CD4-positive, alpha-beta T cell treated with Interleukin-12 subunit alpha and Interleukin-12 subunit beta, for 1 hour (primary cell): ENCODE measurements at places on chromosomes 7 and 10.

DNA sequence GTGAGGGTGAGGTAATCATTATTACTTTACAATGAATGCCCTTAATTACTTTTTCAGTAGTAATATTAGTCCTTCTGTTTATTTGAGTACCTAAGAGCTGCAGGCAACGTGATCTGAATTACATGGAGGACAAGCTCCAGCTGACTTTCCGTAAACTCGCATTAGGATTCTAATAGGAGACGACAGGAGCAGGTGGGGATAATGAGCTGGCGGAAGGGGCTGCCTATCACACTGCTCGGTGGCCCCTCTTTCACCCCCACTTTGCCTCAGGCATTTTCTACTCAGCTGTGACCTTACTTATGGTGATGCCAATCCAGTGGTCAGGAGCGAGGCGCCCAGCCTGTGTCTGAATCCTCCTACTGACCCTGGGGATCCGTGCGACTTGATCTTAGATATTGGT is at the start of gene C7orf33:
Gene C7orf33, plus strand, starts transcription at position 296 of the 400 bp plus-strand sequence. CDS start 160 bp downstream, outside the sequence.
- no peak for DNase-seq

GRCh38 chr10:11677480-11677879 is 64.7 kb upstream of the ECHDC3 start:
- DNase-seq, result no peak

DNA sequence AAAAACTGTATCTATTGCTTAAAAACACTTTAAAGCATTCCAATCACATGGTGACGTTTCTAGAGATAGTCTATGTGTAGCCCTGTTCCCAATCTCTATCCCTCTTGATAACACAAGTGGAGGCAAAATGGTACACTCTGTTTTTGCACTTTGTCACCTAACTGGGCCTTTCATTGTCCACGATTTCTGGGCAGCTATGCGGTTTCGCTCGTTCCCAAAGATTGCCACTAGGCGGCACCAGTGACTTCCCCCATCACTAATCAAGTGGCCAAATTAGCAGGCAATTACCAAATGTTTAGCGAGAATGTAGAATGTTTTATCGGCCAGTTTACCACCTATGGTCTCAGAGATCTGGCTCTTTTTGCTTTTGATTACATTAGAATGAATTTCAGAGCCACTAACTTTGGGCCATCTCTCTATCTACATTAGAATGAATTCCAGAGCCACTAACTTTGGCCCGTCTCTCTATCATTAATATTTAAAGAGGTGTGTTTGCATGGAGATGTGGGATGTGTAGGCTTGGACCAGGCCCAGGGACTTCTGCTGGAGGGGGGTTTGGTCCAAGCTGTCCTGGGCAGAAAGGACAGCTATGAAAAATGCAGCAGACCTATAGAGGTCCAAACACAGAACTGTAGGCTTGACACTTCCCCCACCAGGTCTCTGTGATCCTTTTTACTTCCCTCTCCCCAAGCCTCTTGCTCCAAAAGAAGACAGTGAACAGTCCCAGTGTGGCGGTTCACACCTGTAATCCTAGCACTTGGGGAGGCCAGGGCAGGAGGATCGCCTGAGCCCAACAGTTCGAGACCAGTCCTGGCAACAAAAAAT is 90.1 kb downstream of the EPC1 start:
- DNase-seq, result peak; percentile 77

DNA sequence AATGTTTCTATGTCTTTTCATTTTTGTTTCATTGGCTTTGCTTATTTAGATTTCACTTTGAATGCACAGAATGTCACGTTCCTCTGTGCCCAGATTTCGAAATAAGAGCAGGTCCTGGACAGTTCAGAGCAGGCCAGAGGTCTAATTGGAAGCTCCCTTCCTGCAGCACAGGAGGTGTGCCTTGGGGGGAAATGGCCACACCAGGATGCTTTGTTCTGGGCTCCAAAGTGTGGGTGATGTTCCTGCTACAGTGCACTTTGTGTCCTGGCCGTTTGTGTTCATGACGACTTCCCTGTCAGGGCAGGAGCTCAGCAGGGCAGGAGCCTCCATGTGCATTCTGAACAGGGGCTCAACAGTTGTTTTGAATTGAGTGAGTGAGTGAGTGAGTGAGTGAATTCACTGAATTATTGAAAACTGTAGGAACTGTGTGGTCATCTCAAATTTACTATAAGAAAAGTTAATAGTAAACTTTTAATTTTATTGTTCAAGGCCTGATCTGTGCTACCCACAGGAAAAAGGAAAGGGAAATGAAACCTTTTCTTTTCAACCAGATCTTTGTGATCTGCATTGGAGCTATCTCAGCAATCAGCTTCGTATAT is 109.5 kb upstream of the GJD4 start:
- no peak for DNase-seq

GRCh38 chr7:64990216-64990615 is 620 bp downstream of the ZNF117 start:
- DNase-seq, result no peak

DNA sequence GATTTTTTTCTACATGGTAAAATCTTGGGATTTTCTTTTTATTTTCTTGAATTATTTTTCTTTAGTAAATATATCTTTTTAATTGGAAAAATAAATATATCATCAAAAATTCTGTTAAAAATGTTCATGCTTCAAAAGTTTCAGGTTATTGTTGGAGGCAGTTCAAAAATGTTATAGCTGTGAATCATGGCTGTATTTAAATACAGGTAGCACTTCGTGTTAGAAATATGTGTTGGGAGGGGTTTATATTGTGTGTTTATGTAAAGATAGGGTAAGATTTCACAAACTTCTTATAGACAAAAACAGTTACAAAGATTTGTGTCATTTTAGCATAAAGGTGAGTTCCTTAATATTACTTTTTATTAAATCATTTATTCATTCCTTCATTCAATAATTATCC is 60.4 kb downstream of the HDAC9 start:
- no peak for DNase-seq

DNA sequence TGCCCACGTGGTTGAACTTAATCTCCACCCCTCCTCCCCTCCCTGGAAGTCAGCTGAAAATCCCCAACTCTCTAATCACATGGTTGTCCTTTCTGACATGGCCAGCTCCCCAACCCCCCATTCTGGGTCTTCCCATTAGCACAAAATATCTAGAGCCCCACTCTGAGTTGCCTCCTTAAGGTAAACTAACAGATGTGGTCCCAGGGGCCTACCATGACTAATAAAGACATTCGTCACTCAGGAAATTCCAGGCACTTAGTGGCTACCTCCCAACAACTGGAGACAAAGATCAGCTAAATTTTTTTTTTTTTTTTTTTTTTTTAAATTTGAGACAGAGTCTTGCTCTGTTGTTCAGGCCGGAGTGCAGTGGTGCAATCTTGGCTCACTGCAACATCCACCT is 21.1 kb downstream of the CCDC126 start:
- no peak for DNase-seq

DNA sequence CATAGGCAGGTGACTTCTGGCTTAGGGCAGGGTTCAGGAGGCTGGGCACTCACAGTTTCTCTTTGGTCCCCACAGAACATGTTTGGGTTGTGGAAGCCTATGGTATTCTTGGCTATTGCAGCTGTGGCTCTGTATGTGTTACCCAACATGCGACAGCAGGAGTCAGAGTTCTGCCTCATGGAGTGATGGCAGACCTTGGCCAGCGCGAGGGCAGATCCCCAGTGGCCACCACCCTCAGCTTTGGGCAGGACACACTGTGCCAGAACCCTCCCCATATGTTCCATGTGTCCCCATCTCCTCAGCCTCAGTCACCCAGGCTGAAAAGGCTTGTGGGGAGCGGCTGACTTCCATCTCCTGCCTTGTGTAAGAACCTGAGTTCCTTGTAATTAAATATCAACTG is 8.5 kb upstream of the FLNC start:
- no peak for DNase-seq

DNA sequence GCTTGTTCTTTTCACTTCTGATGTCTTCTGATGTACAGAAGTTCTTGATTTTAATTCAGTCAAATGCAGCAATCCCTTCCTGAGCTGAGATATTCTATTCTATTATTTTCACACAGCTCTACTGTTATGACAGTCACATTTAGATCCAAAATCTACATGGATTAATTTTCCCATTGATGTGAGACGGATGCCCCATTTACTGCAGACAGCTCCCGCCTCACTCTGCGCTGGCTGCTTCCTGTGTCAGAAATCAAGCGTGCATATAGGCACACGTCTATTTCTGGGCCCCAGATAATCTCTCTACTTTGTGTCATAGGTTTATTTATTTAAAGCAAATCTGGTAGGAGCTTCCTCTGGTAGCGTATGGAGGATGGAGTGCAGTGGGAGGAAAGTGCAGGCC is 6.7 kb downstream of the BNIP3 start:
- DNase-seq, result no peak

DNA sequence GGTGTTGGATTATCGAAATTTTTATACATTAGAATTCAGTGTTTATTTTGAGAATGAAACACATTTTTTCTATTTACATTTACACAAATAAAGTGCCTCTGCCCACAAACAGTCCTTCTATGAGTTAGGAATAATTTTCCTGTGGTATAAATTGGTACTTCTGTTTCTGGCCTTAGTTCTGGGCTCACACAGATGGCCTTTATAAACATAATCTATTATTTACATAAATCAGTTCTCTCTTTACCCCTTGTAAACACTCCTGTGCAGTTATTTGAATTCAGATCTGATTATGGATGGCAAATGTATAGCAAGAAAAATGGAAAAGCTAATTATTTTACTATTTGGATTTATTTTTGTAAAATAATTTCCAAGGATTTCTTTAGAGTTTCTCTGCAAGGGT is 143.2 kb downstream of the PRKG1 start:
- DNase-seq, result no peak

- DNase-seq, result no peak
Measured at GRCh38 chr10:36421992-36422391, 703.4 kb upstream of the ANKRD30A start.

DNA sequence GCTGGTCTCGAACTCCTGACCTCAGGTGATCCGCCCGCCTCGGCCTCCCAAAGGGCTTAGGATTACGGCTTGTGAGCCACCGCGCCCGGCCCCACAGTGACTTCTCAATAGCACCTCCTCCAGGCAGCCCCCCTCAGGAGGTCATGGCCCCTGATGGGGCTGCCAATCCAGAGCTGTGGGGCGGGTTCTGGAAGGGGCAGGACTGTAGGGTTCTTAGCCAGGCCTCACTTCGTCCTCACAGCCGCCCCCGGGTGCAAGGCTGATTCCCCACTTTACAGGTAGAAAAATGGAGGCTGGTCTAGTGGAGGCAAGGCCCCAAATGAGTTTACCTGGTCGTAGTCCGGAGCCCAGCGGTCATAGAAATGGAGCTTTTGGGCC is 638 bp downstream of the METTL27 start:
- no peak for DNase-seq

DNA sequence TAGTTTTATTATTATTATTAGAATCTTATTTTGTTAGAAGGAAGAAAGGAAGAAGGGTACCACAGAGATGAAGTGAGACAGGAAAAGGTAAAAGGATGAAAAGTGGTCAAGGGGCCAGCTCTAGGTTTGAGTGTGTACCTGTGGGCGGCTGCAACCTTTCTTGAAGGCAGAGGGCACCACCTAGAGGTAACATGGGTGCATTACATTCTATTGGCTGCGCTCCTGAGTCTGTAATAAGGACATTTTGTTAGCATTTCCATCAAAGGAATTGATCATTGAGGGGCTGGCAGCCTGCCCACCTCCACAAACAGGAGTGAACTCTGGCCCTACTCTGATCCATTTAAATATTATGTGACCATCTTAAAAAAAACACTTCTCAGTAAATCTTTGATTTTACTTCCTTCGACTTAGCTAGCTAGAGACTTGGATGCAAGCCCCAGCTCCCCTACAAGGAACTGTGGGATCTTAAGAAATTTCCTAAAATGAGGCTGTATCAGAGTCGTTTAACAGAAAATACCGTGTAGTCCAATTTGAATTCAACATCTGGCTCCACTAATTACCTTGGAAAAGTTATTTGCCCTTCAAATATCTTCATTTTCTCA is 610.4 kb downstream of the IPMK start:
- no peak for DNase-seq

- DNase-seq, result no peak
Measured at GRCh38 chr7:106794276-106795083, 70.6 kb upstream of the PIK3CG start.

- DNase-seq, result no peak
Measured at GRCh38 chr10:69214666-69215131, 5.4 kb upstream of the HKDC1 start.

GRCh38 chr10:59894114-59894513 is 12.2 kb downstream of the CCDC6 start:
- DNase-seq, result no peak

DNA sequence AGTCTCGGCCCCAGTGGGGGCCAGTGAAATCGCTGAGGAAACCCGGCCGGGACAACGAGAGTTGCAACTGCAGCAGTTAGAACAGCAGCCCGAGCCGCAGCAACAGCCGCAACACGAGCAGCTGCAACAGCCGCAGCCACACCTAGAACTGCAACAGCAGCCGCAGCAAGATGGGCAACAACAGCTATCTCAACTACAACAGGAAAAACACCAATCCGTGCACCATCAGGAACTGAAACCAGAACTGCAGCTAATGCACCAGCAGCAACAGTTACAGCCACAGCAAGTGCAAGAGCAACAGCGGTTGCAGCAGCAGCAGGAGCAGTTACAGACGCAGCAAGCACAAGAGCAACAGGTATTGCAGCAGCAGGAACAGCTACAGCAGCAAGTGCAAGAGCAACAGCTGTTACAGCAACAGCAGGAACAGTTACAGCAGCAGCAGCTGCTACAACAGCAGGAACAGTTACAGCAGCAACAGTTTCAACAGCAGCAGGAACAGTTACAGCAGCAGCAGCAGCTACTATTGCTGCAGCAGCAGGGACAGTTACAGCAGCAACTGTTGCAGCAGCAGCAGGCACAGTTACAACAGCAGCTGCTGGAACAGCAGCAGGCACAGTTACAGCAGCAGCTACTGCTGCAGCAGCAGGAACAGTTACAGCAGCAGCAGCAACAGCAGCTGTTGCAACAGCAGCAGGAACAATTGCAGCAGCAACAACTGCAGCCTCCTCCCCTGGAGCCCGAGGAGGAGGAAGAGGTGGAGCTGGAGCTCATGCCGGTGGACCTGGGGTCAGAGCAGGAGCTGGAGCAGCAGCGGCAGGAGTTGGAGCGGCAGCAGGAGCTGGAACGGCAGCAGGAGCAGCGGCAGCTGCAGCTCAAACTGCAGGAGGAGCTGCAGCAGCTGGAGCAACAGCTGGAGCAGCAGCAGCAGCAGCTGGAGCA is 6.1 kb downstream of the ZNF853 start:
- peak; percentile 19 for DNase-seq

GRCh38 chr7:151150388-151150787 is 17.1 kb downstream of the GBX1 start:
- DNase-seq, result no peak

DNA sequence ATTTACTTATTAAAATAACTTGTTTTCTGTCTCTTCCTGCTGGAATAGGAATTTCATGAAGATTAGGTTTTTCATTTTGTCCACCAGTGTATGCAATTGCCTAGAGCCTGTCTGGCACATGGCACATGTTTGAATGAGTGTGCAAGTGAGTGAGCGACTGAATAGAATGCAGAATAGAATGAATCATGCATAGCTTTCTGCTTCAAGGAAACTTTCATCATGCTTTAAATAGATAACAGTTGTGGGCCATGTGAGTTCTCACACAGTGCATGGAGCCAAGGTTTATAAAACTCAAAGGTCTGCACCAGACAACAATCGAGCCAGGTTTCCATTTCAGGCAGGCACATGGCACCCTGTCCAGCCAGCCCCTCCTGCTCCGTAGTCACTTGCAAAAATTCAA is 74.2 kb upstream of the HECW1 start:
- no peak for DNase-seq

GRCh38 chr10:60291344-60291930 is 98.2 kb downstream of the ANK3 start:
- DNase-seq, result no peak
